ENCODE measurements at places on chromosomes 13 and 19. TPM values are rescaled to one million over a fixed set of nuclear protein-coding genes. Genes with fewer than 3 reads are reported as not detected.

The TOMM40 gene
- total RNA-seq: 188 TPM

The MEIS3 gene
- 41.6 TPM for total RNA-seq

The CA11 gene
- total RNA-seq: 11.4 TPM

The SYCN gene
- not detected for total RNA-seq

The CYP2F1 gene
- total RNA-seq: not detected

The C19orf38 gene
- 0.18 TPM for total RNA-seq

The PPP1R15A gene
- 92.1 TPM for total RNA-seq

The CCDC70 gene
- not detected for total RNA-seq

The ATXN8OS gene
- total RNA-seq: not detected

The KIRREL2 gene
- 0.52 TPM for total RNA-seq

The KIR3DL1 gene
- total RNA-seq: not detected

The KLK10 gene
- total RNA-seq: 0.31 TPM

The VSTM1 gene
- total RNA-seq: 0.23 TPM

The FOSB gene
- total RNA-seq: 8.7 TPM

The EPSTI1 gene
- 0.30 TPM for total RNA-seq

The LGALS7B gene
- total RNA-seq: 0.27 TPM

The RPL13A gene
- 4,177 TPM for total RNA-seq

The HCST gene
- 0.19 TPM for total RNA-seq

The CACNG6 gene
- total RNA-seq: 11.4 TPM

The SOX1 gene
- total RNA-seq: not detected

The SYDE1 gene
- total RNA-seq: 14.1 TPM

The CERS1 gene
- 5.6 TPM for total RNA-seq

The SLITRK6 gene
- 0.24 TPM for total RNA-seq

The TMC4 gene
- total RNA-seq: 0.94 TPM

The SACS gene
- 15.8 TPM for total RNA-seq

The GADD45B gene
- total RNA-seq: 112 TPM

The CAMSAP3 gene
- 6.1 TPM for total RNA-seq

The LGALS14 gene
- total RNA-seq: not detected

The IGFL3 gene
- total RNA-seq: not detected

The CEACAM7 gene
- 0.10 TPM for total RNA-seq

The ZNF667 gene
- not detected for total RNA-seq

The IGSF23 gene
- total RNA-seq: 0.19 TPM

The ADGRE1 gene
- total RNA-seq: 4.7 TPM

Measured in A549 treated with dexamethasone at 1 μM for 4 hours (cell line).